Activated CD4-positive, alpha-beta T cell treated with anti-CD3 and anti-CD28 coated beads, Interleukin-2, amount 10 ng/mL, durations not matched to agents 7 days and 5 days (primary cell): ENCODE measurements at places on chromosomes 13 and 19. TPM values are rescaled to one million over a fixed set of nuclear protein-coding genes. Genes with fewer than 3 reads are reported as not detected.

The CALR3 gene
- total RNA-seq: not detected

The RNF113B gene
- not detected for total RNA-seq

The TMEM145 gene
- not detected for total RNA-seq

The IFI30 gene
- total RNA-seq: 54.1 TPM

The NALCN gene
- not detected for total RNA-seq

The ERCC1 gene
- total RNA-seq: 66.1 TPM

The KIR2DL4 gene
- total RNA-seq: not detected

The LILRB3 gene
- total RNA-seq: 0.62 TPM
